ENCODE measurements at places on chromosomes 6 and 20.

DNA sequence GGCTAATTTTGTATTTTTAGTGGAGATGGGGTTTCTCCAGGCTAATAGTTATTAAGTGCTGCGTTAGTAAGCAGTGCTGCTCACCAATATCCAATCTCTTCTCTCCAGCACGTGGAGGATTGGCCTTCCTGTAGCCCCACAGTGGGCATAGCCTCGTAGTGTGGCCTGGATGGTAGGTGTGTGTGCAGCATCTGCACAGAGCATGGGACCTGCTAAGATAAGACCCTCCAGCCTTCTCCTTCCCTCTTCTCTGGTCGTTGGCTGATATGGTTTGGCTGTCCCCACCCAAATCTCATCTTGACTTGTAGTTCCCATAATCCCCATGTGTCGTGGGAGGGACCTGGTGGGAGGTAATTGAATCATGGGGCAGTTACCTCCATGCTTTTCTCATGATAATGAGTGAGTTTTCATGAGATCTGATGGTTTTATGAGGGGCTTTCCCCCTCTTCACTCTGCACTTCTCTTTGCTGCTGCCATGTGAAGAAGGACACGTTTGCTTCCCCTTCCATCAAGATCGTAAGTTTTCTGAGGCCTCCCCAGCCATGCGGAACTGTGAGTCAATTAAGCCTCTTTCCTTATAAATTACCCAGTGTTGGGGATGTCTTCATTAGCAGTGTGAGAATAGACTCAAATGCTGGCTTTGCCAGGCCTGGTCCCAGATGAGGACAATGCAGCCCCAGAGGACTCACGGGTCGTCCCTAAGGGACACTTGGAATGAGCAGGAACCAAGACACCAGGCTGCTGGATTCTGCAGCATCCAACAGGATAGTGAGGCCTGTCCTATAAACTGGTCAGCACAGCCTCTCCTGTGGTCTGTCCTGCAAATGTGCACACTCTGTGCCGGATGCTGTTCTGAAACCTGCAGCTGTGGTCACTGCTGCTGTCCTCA is 63.4 kb upstream of the AFDN start:
- no peak for DNase-seq

- no peak for DNase-seq
Measured at GRCh38 chr20:58146081-58146745, 82.2 kb downstream of the ANKRD60 start.

DNA sequence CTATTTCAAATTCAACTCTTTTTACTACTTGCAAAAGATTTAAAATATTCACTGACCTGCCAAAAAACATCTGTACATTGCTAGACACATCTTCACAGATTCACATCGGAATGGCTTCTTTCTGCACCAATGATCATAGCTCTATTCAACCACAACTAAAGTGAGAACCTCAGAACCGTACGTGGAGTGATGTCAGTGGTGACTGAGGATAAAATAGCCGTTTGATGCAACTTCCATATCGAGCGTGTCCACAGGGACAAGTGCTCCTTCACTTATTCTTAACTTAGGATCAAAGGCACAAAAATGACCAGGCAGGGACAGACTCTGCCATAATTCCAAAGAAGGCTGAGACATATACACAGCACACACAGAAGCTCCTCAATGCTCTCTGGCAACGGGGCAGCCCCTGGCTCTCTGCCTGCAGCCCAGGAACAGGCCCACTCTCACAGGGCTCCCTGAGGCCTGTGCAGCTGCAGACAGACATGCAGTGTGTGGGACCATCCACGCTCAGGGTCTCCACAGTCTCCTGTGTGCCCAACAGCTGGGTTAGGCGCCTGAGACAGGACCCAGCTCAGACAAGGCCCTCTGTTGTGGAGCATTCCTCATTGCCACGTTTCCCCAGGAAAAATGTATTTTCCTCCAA is 22.8 kb downstream of the FYN start:
- DNase-seq: peak; percentile 46

GRCh38 chr20:8647961-8648441 is 420.9 kb upstream of the PLCB4 start:
- DNase-seq: no peak
